ENCODE measurements at places on chromosomes 12 and 14.

DNA sequence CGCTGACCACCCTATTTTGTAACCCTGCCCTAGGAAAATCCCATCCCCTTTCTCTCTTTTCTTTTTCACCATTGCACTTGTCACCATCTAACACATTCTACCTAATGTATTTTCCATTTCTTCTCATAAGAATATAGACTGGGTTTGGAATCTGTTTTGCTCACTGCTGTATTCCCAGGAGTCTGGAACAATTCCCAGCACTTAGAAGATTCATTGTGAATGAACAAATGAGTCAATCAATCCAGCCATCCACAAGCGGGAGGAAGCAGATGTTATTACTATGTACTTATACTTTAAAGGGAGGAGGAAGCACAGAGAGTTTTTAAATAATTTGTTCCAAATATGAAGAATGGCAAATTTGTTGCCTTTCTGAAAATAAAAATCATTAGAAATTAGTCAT, 142.1 kb downstream of the KIF21A start:
- no peaks in the 10 kb centered on the region for H3K27me3 ChIP-seq
- no peaks in the 10 kb centered on the region for H3K4me1 ChIP-seq
- no peak overlapping the region for H3K27ac ChIP-seq
- peaks cover 7% of the 10 kb centered on the region for H3K36me3 ChIP-seq

DNA sequence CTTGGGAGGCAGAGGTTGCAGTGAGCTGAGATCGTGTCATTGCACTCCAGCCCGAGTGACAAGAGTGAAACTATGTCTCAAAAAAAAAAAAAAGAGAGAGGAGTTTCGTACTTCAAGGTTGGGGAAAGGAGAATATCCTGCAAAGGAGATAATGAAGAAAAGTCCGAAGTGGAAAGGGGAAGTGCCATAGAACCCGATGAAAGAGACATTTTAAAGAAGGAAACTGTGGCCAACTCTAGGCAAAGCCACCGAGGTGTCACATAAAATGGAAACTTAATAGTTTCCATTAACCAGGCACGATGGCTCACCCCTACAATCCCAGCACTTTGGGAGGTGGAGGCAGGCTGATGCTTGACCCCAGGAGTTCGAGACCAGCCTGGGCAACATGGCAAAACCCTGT, 15.0 kb upstream of the LTBP2 start:
- H3K36me3 ChIP-seq: no peaks in the 10 kb centered on the region
- DNase-seq: no peak
- no peaks in the 10 kb centered on the region for H3K27me3 ChIP-seq
- H3K4me3 ChIP-seq: no peak overlapping the region
- H3K4me1 ChIP-seq: peaks cover 9% of the 10 kb centered on the region

GRCh38 chr14:104781271-104782077, 14.1 kb downstream of the AKT1 start:
- no peak for DNase-seq
- H3K27me3 ChIP-seq: no peaks in the 10 kb centered on the region
- no peak overlapping the region for H3K27ac ChIP-seq
- H3K4me3 ChIP-seq: no peak overlapping the region

- no peaks in the 10 kb centered on the region for H3K4me1 ChIP-seq
- no peak overlapping the region for H3K4me3 ChIP-seq
- H3K27me3 ChIP-seq: no peaks in the 10 kb centered on the region
- no peak for DNase-seq
These were observed 86.2 kb upstream of the RESF1 start for GRCh38 chr12:31872831-31873604.

- no peak overlapping the region for H3K27ac ChIP-seq
- no peak for DNase-seq
- H3K27me3 ChIP-seq: peaks cover 37% of the 10 kb centered on the region
- no peaks in the 10 kb centered on the region for H3K36me3 ChIP-seq
- no peak overlapping the region for H3K4me3 ChIP-seq
These were observed 164.1 kb downstream of the PHETA1 start for GRCh38 chr12:111204788-111205241.

DNA sequence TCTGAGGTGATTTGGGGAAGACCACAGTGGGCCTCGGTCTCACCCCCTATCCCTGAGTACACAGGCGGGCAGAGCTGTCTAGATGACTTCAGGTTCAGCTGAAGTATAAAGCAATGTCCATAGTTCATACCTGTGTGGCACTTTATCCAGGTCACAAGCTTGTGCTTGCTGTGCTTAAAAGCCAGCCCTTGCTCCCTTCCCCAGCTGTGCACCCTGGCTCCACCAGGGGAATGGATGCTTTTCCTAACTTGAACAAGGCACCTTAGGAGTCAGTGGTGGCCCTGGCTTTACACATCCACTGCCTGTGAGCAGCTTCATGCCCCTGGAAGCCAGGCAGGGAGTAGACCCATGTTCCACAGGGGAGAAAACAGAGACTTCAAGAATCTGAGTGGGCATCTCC, 5.5 kb downstream of the CARMIL3 start:
- no peaks in the 10 kb centered on the region for H3K27me3 ChIP-seq
- peaks cover 6% of the 10 kb centered on the region for H3K4me1 ChIP-seq
- no peaks in the 10 kb centered on the region for H3K36me3 ChIP-seq
- DNase-seq: no peak
- no peak overlapping the region for H3K27ac ChIP-seq

DNA sequence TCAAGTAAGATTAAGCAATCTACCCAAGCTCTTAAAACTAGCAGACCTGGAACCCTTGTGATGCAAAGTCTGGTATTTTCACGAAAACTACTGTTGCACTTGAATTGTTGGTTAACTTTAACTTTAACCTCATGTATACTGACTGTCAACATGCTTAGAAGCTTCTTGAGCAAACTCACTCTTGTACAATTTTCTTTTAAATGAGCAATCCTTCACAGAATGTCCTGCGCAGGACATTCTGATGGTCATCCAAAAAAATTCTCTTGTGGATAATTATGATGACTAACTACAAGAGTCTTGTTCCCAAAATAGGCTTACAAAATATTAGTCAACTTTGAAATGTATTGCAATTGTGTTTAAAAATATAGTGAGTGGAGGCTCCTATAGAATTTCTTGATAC, 54.0 kb upstream of the PDE3A start:
- H3K4me1 ChIP-seq: no peaks in the 10 kb centered on the region
- no peaks in the 10 kb centered on the region for H3K27me3 ChIP-seq
- DNase-seq: no peak
- H3K4me3 ChIP-seq: no peak overlapping the region
- H3K27ac ChIP-seq: no peak overlapping the region
- no peaks in the 10 kb centered on the region for H3K36me3 ChIP-seq

DNA sequence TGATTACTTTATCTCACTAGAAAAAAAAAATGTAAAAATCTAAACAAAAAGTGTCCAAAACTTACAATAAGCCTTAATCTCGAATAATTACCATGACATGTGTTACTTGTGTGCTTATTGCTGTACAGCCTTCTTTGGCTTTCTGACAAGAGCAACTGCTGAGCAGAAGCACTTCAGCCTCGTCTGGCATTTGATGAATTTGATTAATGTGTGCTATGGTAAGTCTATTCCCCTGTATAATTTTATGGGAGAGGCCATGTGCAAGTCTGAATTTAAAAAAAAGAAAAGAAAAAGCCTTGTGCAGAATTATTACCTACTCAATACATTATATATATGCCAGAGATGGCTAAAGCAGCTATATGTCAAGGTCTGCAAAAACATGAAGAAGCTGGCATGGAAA, 113.9 kb downstream of the AEBP2 start:
- H3K4me1 ChIP-seq: peaks cover 53% of the 10 kb centered on the region
- H3K27me3 ChIP-seq: no peaks in the 10 kb centered on the region
- no peak for DNase-seq
- H3K27ac ChIP-seq: peak overlapping the region; percentile 35

GRCh38 chr12:50567926-50568325, 63.1 kb downstream of the DIP2B start:
- no peak overlapping the region for H3K4me3 ChIP-seq
- H3K4me1 ChIP-seq: peaks cover 43% of the 10 kb centered on the region
- no peaks in the 10 kb centered on the region for H3K27me3 ChIP-seq
- no peaks in the 10 kb centered on the region for H3K36me3 ChIP-seq
- H3K27ac ChIP-seq: peak overlapping the region; percentile 30

GRCh38 chr12:98373025-98373554, 142.3 kb upstream of the TMPO start:
- H3K27ac ChIP-seq: no peak overlapping the region
- no peaks in the 10 kb centered on the region for H3K36me3 ChIP-seq
- H3K4me1 ChIP-seq: peaks cover 3% of the 10 kb centered on the region
- H3K4me3 ChIP-seq: no peak overlapping the region

DNA sequence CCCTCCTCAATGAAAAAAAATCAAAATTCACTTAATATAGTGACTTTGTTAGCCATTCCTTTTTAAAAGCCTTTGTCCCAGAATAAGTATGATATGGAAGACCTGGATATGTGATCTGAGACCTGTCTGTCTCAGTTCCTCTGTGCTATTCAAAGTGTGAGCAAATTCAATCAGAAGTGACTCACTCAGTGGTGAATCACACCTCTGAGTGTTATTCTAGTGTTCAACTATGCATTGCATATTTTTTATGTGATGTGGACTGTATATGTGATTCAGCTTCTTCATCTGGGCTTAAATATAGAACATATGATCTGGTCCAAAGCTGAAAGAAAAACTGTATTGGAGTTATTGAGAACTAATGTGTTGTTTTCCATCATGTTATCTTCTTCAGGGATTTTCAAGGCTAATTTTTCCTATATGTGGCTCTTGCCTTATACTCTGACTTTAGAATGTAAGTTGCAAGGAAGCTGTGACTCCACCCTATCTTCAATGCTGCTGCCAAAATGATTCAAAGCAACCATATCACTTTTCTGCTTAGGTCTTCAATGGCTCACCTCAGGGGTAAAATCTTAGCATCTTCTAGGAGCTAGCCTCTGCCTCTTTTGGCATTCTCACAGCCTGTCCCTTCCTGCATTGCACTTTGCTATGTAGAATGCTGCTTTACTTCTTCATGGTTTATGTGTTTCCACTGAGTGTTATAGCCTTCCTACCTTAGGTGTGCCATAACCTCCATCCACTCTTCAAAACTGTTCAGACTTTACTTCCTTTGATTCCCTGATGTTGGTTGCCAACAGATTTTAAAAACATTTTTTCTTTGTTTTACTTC, 169.8 kb downstream of the OTOGL start:
- peaks cover 4% of the 10 kb centered on the region for H3K4me1 ChIP-seq
- no peak overlapping the region for H3K4me3 ChIP-seq
- no peak for DNase-seq
- no peak overlapping the region for H3K27ac ChIP-seq
- H3K27me3 ChIP-seq: no peaks in the 10 kb centered on the region

DNA sequence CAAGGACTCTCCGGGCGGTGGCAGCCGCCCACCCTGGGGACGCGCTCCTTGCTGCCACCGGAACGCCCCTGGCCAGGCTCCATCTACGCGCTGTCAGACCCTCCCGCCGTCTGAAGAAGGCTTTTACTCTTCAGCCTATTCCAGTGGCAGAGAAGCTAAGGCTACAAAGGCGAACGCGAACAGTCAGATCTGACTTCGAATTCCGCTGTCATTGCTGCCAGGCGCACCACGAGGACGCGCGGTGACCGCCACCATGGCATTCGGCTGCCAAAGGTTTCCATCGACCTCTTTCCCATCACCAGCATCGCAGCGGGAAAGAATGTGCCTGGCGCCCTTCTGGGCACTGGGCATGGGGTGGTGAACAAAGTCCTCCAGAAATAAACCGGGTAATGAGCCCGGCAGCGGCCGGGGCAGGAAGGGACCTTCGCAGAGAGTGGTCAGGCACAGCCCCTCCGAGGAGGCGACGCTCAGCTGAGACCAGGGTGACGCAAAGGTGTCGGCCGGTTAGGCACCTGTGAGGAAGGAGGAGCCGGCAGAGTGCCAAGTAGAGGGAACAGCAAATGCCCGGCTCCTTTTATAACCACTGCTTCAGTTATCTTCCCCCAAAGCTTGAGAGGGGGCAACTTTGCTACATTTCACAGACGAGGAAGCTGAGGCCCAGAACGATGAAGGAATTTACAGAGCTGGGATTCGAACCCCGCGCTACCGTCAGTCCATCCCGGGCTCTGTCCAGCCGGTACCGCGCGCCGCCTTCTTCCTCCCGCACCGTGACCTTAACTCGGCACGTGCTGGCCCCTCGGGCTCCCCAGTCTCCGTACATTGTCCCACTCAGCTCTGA, 1.9 kb upstream of the RFX4 start:
- peaks cover 82% of the 10 kb centered on the region for H3K27me3 ChIP-seq
- no peaks in the 10 kb centered on the region for H3K36me3 ChIP-seq
- peaks cover 54% of the 10 kb centered on the region for H3K4me1 ChIP-seq
- H3K4me3 ChIP-seq: peak overlapping the region; percentile 40
- no peak for DNase-seq

DNA sequence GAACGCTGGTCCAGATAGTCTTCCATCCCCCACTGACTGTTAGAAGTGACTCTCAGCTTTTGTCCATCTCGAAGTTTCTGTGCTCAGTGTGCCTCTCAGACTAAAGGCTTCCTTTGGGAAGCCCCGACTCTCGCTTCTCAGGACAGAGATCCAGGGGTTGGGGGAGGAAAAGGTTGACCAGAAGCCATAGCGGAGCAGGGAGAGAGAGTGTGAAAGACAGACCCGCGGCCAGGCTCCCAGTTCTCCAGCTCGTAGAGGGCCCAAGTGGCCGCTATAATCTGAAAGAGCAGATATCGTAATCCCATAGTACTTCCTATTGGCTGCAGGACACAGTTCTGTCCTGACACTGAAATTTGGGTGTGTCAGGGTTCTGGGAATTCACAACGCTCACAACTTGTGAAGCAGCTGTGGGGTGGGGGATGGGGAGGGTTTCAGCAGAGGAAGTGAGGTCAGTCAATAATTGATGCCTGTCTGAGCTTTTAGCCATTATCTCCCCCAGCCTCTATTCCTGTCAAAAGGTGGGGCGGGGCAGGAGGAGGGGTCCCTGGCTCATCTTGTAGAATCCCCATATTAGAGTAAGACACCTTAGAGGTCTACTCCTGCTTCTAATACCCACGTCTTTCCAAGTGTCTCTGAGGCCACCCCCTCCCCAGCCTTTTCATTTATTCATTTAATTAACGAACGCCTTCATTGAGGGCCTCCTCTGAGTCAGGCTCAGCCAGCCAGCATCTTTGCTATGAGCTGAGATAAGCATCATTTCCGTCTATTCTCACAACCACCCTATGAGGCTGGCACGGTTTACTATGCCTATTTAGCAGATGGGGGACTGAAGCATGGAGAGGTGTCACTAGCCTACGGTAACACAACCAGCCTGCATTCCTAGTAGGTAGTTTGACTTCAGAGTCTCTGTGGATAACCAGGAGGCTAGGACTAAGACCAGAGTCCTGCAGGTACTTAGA, 1.6 kb upstream of the ACVRL1 start:
- H3K4me3 ChIP-seq: no peak overlapping the region

- H3K27me3 ChIP-seq: no peaks in the 10 kb centered on the region
- no peak overlapping the region for H3K27ac ChIP-seq
- DNase-seq: no peak
- H3K36me3 ChIP-seq: no peaks in the 10 kb centered on the region
These were observed 7.9 kb upstream of the PRH1 start for GRCh38 chr12:10891937-10892336.

- no peaks in the 10 kb centered on the region for H3K4me1 ChIP-seq
- peaks cover 5% of the 10 kb centered on the region for H3K36me3 ChIP-seq
- H3K4me3 ChIP-seq: no peak overlapping the region
- H3K27ac ChIP-seq: no peak overlapping the region
These were observed 14.5 kb downstream of the KRAS start for GRCh38 chr12:25236190-25236589.

Data from tibial artery (tissue), 4 donors.